D341Med (cell line): ENCODE measurements at places on chromosomes 7 and 10.

GRCh38 chr10:23342213-23342884 lies 2.2 kb downstream of the C10orf67 start:
- no peak for DNase-seq

GRCh38 chr7:39609113-39609934 lies 14.0 kb upstream of the RALA start:
- DNase-seq: peak; percentile 25

- DNase-seq: no peak
Measured at GRCh38 chr7:129615018-129615417, 3.5 kb downstream of the NRF1 start.

- DNase-seq: no peak
Measured at GRCh38 chr10:69938541-69938991, 114.1 kb upstream of the MACROH2A2 start.

GRCh38 chr10:8037941-8038894 lies 16.3 kb upstream of the GATA3 start:
- DNase-seq: no peak

DNA sequence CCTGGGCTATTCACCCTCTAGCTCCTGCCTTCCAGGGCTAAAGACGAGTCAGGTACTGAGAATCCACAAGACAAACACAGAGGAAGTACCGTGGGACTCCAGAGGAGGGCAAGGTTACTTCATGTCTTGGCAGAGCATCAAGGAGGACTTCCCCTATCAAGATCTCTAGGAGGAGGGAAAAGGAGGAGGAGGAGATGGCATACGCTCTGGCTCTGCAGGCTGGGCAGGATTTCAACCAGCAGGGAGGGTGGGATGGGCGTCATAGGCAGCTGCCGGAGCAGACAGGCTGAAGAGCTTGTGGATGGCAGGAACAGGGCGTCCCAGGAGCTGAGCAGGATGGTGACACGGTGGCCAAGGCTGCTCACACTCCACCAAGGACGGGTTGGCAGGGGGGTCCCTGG lies 21.3 kb downstream of the MDH2 start:
- peak; percentile 58 for DNase-seq

DNA sequence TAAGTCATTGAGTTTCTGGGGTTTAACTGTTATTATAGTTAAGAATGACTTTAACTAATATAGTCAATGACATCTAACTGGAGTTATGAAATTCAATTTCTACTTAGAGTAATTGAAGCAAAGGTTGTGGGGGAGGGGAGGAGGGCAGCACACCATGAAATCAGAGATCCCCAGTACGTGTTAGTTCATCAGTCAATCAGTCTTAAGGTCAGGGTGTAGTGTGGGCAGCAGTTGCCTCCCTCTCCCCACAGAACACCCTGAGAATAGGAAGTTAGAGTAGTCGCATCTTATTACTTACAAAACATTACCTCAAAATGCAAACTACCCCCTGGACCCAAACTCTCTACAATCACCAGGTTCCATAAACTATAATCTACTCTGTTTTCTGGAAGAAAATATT lies 7.0 kb upstream of the HPS1 start:
- no peak for DNase-seq

GRCh38 chr10:37860494-37861190 lies 3.2 kb upstream of the ZNF248 start:
- DNase-seq: no peak

DNA sequence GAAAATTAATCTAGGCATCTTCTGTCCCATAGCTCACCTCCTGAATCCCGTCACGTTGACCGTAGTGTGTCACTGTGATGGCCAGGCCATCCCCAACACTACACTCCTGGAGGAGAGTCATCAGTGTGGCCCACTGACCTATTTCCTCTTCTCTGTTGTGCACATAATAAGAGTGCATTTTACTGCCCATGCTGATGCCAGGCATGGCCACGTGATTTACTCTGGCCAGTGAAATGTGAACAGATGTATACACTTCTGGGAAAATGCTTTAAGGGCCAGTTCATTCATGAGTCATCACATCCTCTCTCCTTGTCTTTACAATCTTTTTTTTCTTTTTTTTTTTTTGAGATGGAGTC lies 101.9 kb upstream of the PIP4K2A start:
- no peak for DNase-seq

DNA sequence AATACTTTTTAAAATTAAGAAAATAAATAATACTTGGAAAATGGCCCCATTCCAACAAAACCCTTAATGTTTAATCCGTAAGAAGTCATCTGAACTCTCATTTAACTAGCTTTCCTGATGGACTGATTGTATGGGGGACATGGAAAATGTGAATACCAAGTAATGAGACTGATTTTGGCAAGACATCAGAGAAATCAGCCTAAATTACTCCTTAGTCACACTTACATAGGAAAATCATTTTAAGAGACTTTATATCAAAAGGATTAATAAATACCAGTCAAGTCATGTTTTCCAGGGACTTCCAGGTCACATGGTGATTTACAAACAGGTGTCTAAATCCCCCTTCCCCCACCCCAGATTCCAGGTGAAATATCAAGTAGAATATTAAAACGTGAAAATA lies 58.2 kb downstream of the GRM8 start:
- DNase-seq: no peak

GRCh38 chr10:133122171-133122935 lies 34.6 kb downstream of the ADGRA1 start:
- DNase-seq: no peak

DNA sequence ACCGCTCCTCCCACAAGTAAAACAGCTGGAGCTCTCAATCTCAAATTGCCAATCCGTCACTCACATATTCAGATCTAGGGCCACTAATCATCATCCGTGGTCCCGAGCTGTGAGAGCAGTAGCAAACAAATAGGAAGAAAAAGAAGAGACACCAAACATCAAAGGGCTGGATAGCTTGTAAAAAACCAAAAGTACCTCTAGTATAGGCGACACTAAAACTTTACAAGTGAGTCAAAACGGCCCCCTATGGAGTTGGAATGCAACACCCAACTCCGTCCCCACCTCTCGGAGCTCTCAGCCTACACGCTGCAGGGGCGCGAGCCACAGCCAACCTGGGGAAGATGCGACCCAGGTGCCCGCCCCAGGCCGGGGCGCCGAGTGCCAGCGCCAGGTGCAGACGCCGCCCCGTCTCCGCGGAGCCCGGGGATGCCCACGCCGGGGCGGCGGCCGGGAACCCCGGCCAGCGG lies 581 bp downstream of the FAM3C start:
- DNase-seq: no peak

DNA sequence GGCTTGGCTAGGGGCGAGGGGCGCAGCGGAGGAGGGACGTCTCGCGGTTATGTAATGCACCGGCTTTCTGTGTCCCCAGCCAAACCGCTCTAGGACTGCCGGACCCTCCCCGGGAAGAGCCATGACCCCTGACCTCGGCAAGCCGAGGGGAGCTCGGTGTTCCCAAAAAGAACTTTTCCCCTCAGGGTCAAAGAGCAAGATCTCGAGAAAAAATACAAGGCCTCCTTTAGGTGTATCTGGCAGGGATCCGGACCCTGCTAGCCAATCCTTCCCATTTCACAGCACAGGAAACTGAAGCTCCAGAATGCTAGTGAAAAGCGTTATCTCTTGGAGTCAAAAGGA lies 590 bp upstream of the SLC16A12 start:
- no peak for DNase-seq

DNA sequence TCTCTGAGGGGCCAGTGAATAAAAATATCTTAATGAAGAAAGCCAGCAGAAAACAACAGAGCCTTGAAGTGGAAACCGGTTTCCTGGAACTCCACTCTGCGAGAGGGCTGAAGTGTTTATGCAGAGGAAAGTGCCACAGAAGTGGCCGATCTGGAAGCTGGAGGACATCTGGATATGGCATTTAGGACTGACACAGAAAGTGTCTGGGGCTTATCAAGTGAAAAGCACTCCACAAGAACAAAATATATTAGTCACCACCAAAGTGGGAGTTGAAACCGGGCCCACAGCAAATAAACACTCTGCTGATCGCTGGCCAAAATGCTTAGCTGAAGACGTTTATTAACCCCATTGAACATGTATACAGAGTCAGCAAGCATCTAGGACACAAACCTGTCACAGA lies 7.8 kb downstream of the NOD1 start:
- DNase-seq: no peak

DNA sequence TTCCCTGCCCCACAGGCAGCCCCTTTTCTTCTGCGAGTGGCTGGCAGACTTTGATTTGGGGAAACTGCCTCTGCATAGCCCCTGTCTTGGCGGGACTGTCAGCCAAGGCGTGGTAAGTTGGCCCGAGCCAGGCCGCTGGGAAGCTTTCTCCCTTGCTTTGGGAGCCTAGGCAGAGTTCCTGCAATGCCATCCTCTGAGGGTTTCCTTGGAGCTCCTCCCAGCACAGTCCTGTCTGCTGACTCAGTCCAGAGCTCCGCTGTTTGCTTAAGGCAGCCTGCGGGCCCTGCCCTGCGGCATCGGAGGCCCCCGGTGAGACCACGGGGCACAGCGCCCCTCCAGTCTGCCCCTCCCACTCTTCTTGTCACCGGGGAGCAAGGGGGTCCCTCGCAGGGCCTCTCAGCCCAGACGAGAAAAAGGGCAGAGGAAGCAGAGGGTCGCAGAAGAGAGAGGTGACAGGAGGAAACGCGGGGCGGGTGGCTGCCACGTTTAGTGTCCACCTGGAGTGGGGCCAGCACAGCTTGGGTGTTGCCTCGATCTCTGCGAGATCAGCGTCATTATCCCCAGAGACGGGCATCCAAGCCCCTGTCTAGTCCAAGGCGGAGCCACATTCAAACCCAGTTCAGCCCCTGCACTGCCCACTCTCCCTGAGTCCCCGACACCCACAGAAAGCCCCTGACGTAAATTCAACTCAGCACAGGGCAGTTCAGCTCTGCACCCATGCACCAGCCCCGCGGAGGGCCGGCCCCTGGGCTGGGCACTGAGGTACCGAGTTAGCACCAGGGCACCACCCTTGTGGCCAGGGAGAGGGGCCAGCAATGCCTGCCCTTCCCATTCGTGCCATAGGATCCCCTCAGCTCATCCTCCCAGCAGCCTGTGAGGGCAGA lies 59.0 kb upstream of the CHST15 start:
- no peak for DNase-seq

DNA sequence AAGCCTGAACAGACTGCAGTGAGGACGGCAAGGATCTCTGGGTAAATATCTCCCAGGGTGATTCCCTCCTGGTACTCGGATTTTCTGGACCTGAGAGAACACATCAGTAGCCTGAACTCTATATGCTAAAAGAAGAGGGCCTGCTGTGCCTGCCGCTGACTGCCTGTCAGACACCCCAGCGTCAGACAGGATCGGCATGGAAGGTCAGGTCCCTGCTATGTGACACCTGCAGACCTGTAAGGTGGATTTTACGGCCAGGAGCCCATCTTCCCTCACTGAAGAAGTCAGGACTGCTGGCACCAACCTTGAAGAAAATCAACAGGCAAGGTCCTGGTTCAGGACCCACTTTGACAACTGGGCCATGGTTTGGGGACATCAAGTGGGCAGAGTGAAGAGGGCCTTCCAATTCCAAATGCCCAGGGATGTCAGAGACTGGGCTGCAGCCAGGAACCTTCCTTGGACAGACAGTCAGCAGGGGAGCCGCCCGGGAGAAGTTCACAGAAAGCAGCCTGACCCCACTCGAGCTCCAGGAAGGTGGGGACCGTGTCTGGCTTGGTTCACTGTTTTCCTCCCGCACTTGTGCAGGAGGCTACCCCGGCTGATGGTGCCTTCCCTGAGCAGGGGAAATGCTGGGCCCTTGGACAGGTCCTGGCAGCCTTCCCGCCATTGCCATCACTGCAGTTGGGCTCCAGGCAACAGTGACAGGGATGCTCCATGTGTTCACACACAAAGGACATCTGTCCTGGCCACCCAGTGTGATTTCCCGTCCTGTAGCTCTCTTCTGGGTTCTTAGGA lies 91.8 kb upstream of the LANCL2 start:
- DNase-seq: no peak

- no peak for DNase-seq
Measured at GRCh38 chr7:110704225-110704624, 386.7 kb upstream of the LRRN3 start.

DNA sequence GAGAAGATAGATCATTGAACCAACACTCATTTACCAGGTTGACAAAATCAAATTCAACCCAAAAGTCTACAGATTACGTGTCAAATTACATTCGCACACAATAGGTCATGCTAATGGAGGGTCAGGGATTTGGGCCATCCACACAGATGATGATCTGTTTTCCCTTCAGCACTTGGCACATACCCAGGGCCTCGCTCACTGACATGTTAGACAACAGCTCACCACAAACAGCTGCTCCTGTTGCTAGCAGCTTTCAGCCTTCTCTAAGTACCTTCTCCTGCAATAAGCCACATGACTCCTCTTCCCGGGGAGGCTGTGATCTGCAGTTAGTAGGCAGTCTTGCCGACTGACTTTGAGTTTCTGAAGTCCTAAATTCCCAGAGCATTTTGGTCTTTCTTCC lies 18.4 kb downstream of the NKX2-3 start:
- DNase-seq: no peak

GRCh38 chr7:12524794-12525386 lies 45.6 kb upstream of the SCIN start:
- no peak for DNase-seq
